ENCODE measurements at places on chromosomes 3 and 15.

GRCh38 chr3:121601212-121601812, 8.1 kb downstream of the FBXO40 start:
- DNase-seq = no peak

DNA sequence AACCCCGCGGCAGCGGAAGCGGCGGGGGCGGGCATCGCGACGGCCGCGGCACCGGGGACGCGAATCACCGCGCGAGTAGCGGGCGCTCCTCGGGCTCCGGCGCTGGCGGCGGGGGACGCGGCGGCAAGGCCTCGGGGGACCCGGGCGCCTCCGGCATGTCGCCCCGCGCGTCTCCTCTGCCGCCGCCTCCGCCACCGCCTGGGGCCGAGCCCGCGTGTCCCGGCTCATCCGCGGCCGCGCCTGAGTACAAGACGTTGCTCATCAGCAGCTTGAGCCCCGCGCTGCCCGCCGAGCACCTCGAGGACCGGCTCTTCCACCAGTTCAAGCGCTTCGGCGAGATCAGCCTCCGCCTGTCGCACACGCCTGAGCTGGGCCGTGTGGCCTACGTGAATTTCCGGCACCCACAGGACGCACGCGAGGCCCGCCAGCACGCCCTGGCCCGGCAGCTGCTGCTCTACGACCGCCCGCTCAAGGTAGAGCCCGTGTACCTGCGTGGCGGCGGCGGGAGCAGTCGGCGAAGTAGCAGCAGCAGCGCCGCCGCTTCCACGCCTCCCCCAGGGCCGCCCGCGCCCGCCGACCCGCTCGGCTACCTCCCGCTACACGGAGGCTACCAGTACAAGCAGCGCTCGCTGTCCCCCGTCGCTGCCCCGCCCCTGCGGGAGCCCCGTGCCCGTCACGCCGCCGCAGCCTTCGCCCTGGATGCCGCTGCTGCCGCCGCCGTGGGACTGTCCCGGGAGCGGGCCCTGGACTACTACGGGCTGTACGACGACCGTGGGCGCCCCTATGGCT, 675 bp downstream of the RBM15B start:
- peak; percentile 50 for DNase-seq

- no peak for DNase-seq
These were observed 62.1 kb upstream of the CRBN start for GRCh38 chr3:3241596-3241995.

DNA sequence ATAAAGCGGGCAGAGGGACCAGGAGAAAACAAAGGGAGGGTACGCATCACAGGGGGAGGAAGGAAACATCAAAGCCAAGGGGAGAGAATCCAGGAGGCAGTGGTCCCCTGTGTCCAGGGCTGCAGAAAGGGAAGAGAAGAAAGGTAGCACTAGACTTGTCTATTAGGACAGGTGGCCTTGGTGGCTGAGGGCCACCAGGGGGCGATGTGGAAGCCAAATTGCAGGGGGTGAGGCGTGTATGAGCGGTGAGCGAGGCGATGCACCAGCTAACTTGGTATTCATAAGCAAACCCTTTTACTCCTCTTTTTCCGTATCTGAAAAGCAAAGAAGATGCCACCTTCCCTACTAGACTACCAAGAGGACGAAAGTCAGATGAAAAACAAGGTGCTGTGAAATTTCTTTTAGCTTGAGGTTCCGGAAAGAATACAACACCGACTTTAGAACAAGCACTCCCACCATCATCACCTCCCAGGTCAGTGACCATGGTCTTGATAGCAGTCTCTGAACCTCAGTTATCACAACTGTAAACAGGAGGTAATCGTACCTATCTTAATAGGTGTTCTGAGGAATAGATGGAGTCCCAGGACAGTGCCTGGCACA, 654.4 kb upstream of the ADAMTS9 start:
- DNase-seq = peak; percentile 57

- no peak for DNase-seq
These were observed 49.4 kb downstream of the SYNM start for GRCh38 chr15:99154271-99154670.

DNA sequence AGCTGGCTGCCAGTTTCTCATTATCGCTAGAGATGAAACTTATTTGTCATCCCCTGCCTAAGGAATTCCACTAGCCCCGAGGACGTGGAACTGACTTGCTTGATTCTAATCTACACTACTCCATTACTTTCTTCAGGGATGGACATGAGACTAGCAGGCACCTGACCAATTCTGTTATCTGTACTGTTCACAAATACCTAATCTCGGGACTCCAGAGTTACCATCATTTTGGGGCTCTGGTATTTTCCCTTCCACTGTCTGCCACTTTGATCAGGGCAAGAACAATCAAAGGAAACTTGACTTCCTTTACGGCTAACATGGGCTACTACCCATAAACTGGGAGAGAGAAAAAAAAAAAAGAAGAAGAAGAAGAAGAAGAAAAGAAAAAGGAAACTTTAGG, 27.8 kb downstream of the BMF start:
- DNase-seq = peak; percentile 38

GRCh38 chr3:100975714-100976113, 17.5 kb downstream of the ABI3BP start:
- DNase-seq = no peak

GRCh38 chr3:24156466-24156865, 211.4 kb downstream of the NR1D2 start:
- peak; percentile 96 for DNase-seq

DNA sequence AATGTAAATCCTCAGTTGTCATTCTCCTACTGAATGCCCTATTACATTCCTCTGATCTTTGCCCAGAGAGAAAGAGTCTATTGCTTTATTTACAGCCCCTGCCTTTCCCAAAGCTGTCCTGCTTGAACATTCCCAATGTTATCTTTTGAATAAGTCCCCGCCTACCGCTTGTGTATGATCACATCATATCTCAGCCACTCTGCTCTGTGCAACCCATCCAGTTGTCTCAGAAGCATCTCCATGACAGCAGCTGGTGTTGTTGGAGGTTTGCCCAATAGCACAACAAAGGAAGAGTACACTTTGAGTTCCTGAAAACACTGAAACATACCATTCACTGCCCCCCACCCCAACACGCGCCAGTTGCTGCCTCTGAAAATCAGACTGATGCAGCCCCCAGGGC, 22.0 kb upstream of the FAM3D start:
- DNase-seq = no peak

GRCh38 chr15:63992300-63992699, 54.0 kb downstream of the DAPK2 start:
- DNase-seq = no peak

- no peak for DNase-seq
These were observed 113.4 kb downstream of the SRGAP3 start for GRCh38 chr3:9135930-9136525.

GRCh38 chr3:128080323-128081080, 28.3 kb downstream of the SEC61A1 start:
- peak; percentile 99 for DNase-seq

DNA sequence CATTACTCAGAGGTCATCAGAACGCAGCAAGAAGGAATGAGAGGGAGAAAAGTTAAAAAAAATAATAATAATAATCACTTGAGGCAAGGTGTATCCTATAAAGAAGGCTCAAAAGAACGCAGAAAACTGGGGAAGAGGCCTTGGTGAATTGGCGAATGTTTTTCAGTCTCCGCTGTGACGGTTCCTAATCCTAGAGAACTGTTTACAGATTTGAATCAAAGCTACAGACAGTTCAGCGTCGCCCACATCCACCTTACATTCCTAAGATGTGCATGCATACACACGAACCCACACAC, 634 bp downstream of the ZMAT3 start:
- no peak for DNase-seq

DNA sequence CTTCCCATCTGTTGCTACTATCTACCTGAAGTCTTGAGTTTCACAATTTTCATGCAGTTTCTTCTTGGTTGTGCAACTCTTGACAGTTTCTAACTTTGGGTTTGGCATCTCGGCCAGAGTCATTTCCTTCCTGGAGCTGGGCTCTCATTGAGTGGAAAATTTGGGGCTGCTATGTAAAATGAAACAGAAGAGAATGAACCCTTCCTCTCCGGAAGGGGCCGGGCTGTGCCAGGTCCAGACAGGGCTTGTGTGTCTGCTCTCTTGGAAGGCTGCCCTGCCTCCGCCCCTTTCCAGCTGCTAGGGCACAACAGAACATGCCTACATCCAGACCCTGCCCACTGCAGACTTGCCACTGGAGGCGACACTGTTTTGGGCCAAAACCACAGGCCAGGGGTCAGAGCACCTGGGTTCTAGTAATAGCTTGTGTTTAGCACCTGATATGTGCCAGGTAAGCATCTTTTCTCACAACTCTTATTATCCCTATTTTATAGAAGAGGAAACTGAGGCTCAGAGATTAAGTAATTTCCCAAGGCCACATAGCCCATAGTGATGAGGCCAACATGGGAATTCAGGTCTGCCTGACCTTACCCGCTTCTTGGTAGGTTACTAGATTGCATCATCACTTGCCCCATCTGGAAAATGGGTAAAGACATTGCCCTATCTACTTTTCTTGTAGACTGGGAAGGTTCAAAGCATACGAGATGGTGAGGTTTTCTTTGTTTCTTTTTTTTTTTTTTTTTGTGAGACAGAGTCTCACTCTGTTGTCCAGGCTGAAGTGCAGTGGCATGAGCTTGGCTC, 25.0 kb downstream of the IRAK2 start:
- DNase-seq = no peak

- DNase-seq = peak; percentile 42
These were observed 288.3 kb upstream of the C2CD4B start for GRCh38 chr15:62453375-62453774.

DNA sequence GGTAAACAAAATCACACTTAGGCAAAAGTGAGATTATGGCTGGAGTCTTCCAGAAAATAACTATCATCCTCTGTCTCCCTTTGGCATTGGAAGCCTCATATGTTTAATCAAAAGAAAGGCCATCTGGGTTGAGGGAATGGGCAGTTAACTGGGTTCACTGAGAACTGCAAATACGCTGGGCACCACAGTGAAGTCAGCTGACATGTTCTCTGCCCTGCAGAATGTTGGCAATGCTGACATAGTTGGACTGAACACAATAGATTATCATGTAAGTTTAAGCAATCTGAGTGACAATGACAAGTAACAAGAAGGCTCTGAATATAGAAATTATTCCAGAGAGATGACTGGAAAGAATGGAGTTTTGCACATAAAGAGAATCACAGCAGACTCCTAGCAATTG, 43.8 kb upstream of the SLC25A26 start:
- no peak for DNase-seq

- DNase-seq = peak; percentile 29
These were observed 33.5 kb downstream of the ALS2CL start for GRCh38 chr3:46660003-46660402.

- DNase-seq = no peak
These were observed 891.3 kb downstream of the SQOR start for GRCh38 chr15:46525984-46526725.

DNA sequence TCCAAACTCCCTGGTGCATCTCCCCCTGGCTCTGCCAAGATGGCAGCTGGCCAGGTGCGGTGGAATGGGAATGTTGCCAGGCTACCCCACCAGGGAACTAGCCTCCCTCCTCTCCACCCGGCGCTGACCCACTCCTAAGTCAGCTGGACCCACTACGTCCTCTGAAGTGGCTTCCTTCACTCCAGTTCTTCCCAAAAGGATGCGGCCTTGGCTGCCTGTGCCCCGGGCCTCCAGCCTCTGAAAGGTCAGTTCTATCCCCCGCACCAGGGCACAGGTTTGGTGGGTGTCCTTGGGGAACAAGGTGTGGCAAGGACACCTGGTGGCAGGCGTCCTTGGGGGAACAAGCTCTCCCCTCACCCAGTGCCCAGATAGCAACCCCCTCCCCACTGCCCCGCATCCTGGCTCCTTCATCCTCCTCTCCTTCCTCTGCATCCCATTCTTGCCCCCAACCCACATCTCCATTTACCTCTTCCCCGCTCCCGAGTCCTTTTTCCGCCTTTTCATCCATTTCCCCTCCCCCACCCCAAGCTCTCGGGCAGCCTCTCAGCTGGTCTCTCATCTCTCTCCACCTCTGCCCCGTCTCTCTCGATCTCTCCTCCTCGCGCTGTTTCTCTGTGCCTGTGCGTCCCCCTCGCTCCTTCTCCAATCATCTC, 54.0 kb downstream of the LHFPL4 start:
- no peak for DNase-seq

GRCh38 chr15:38996111-38996631, 431.6 kb upstream of the RASGRP1 start:
- DNase-seq = peak; percentile 53

Data from ELR (cell line).